ENCODE measurements at places on chromosomes 4 and X.

DNA sequence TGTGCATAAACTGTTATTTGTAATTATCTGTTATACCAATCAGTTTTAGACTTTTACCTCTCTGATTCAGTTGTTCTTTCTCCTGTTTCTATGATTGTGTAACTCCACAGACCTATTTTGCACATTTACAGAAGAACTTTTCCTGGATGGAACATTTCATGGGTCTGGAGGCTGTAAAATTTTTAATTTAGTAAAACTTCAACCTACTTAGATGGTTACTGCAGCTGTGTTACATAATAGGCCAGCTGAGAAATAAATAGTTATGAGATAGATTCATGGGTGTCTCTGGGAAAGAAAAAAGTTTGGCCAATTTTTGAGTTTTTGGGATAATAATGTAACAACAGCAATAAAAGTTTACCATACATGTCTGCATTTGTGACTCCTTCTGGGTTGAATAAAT lies 253.5 kb downstream of the ARHGAP24 start:
- DNase-seq: no peak

- no peak for DNase-seq
Observed at GRCh38 chrX:115988825-115989224, 181.7 kb upstream of the AGTR2 start.

GRCh38 chr4:141254326-141254725 lies 33.6 kb downstream of the ZNF330 start:
- no peak for DNase-seq

- no peak for DNase-seq
Observed at GRCh38 chr4:147325571-147325981, 155.3 kb upstream of the EDNRA start.

GRCh38 chr4:98828801-98829200 lies 100.1 kb downstream of the EIF4E start:
- DNase-seq: peak; percentile 25

- no peak for DNase-seq
Observed at GRCh38 chr4:166182145-166182544, 309.1 kb downstream of the TLL1 start.

DNA sequence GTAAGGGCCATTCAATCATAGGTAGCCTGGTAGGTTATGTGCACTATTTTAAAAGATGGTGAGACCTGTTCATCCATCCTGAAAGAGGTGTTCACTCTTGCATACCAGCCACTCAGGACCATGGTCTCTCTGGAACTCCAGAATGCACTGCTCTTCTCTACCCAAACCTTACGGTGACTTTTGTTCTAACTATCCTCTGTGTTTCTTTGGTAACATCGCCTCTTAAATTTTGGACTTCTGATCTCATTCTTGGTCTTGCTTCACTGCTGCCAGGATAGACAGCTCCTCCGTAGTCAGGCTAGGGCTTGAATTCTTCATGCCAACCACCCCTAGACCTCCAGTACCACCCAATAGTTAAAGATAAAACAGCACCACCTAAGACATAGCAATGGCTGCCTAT lies 346.3 kb upstream of the GALNT7 start:
- DNase-seq: no peak

DNA sequence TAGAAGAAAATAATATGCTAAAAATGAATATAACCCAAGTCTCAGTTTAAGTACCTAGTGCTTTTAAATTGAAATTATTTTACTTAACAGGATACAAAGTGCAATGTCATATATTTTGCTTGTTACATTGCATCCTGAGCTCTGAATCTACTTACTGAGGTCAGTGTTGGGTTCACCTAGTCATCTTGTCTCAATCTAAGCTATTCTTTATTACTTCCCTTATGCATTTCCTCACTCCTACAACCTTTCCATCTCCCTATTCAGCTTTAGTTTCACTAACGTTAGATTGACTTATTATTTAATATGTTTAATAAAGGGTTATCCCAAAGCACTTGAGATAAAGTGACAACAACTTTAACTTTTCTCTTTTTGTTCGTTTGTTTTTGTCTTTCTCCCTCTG lies 483.7 kb downstream of the FSTL5 start:
- DNase-seq: no peak

- DNase-seq: peak; percentile 58
Observed at GRCh38 chrX:53284684-53285447, 3.5 kb upstream of the IQSEC2 start.

DNA sequence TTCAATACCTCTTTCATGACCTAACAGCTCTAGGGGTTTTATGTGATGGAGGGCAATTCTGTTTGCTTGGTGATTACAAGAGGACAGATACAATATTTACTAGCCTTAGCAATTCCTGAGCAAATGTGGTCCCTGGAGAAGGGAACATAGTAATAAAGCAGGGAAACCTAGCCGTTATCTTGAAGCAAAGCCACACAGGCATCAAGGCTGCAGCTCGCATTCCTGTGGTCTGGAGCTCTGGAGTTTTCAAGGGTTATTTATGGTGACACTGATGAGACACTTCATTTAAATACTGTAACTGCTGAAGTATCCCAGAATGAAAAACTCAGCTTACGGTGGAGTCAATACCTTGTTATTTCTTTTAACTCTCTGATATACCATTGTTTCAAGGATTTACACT lies 66.8 kb downstream of the AFF2 start:
- DNase-seq: no peak

- no peak for DNase-seq
Observed at GRCh38 chrX:13212191-13212651, 107.6 kb downstream of the ATXN3L start.

DNA sequence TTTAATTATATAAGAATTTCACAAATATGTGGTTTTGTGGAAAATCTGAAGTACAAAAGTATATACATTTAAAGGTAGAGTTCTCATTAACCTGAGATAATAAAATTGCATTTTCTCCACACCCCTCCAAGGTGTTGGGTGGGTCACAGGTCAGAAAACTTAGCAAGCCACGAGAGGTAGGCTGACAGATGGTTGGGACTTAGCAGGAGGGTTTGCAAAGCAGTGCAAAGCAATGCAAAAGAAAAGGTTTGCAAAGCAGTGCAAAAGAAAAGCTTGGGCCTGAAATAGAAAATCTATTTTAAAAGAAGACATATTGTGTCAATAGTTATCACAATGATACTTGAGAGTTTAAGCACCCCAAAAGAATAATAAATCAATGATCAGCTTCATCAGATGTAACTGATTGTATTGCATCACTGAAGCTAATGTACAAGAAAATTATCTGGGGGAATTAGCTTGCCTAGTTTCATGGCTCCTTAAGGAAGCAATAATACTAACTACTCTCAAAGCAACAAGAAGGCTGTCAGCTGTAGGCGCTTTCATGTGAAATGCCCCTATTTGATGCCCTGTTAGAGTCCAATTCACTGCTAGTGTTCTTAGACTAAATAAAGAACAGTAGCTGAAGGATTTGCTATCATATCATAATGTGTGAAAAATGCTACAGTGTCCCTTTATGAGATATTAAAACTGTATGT lies 319.5 kb downstream of the KCNIP4 start:
- DNase-seq: no peak

DNA sequence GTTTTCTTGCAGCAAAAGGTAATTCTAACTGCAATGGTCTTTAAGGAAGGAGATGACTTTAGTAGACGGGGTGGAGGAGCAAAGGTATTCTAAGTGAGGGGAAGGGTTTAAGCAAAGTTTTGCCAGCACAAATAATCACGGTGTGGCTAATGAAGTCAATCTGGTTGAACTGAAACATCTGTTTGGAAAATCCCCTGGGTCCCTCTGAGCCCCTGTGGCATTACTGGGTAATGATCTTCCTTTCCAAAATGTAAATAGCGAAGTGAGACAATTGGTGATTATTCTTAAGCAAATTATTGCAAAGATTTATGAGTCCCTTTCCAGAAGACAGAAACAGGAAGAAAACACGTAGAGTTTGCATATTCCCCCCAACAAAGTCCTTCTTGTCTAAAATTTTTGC lies 47.2 kb downstream of the FGFBP1 start:
- no peak for DNase-seq

Measured in activated naive CD8-positive, alpha-beta T cell treated with anti-CD3 and anti-CD28 coated beads, Interleukin-2, amount 50 U/mL, for 24 hours (primary cell).